Placental pericyte (primary cell): ENCODE measurements at places on chromosomes 11 and 22. TPM values are rescaled to one million over a fixed set of nuclear protein-coding genes. Genes with fewer than 3 reads are reported as not detected.

The SLC43A1 gene
- 13.2 and 34.4 TPM in 2 replicates for total RNA-seq

The TSSK2 gene
- not detected in 2 replicates for total RNA-seq

The ANGPTL5 gene
- total RNA-seq, result not detected in 2 replicates

The APBB1 gene
- 38.5 and 45.1 TPM in 2 replicates for total RNA-seq

The ANO1 gene
- total RNA-seq, result 1.3 TPM in 1 of 2 replicates, not detected in the other

The NXPE1 gene
- not detected in 2 replicates for total RNA-seq

The SLC36A4 gene
- total RNA-seq, result 20.9 and 21.2 TPM in 2 replicates

The ANO9 gene
- not detected in 2 replicates for total RNA-seq

The TTLL1 gene
- total RNA-seq, result 5.3 and 12.0 TPM in 2 replicates

The HORMAD2 gene
- total RNA-seq, result not detected in 2 replicates

The KCNK4 gene
- under 0.01 TPM in 1 of 2 replicates, not detected in the other for total RNA-seq

The UBQLN3 gene
- total RNA-seq, result under 0.01 TPM in 1 of 2 replicates, not detected in the other
